ENCODE measurements at places on chromosomes 13 and 19.
A peak's percentile ranks its signal among the peaks of the same experiment; 100 is the strongest.

GRCh38 chr13:53143757-53144339, 115.2 kb downstream of the OLFM4 start:
- no peak for DNase-seq

GRCh38 chr19:33487901-33488800, 33.4 kb downstream of the PEPD start:
- DNase-seq = no peak

- no peak for DNase-seq
Observed at GRCh38 chr13:20714563-20715329, 11.2 kb downstream of the IL17D start.

GRCh38 chr13:33051632-33052031, 35.4 kb downstream of the KL start:
- no peak for DNase-seq

DNA sequence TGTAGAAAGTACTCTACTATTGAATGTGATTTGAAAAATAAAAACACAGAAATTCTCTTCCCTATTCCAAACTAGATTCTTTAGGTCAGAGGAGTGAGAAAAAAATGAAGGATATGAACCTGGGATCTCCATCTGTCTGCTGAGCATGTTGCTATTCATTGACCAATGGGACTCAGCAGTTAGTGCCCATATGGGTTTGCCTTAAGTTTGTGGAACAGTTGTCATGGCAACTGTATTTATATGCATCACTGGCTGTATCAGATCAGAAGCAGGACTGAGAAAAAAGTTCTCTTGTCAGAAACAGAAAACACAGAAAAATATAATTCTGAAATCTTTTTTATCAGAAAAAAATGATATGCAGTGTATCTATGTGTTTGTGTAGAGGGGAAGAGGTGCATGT, 73.3 kb upstream of the ATXN8OS start:
- DNase-seq = no peak

DNA sequence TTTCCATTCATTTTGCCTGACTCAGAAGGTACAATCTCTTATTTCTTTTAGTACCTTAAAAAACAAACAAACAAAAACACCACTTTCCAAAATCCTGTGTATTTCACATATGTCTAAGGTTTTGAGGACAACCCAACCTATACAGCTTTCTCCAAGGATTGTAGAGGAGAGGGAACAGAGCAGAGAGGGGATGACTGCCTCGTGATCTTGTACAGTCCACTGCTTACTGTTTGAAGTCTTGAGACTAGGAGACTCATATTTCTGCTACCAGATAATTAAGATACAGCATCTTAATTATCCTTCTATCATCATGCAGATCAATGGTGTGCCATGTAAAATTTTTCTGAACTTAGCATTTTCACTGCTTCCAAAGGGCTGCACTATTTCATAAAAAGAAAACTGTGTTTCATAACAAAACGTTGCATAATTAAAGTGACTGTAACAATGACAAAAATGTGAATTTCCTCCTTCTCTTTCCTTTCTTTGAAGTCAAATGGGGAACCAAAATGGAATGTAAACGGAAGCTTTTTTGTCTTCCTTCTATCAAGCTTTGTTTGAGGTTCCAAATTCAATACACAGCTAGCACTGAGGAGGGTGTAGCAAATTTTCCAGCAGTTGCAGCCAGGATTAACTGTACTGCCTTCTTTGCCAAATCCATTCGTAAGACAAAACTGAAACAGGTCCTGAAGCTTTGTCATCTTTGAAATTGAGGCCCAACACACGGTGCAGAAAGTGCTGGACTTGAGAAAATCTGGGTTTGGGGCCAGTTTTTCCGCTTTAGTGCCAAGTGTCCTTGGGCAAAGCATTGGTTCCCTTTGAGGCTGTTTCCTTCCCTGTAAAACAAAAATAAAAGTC, 34.9 kb upstream of the RCBTB2 start:
- peak; percentile 49 for DNase-seq

GRCh38 chr13:70959035-70959775, 851.0 kb upstream of the KLHL1 start:
- DNase-seq = no peak

DNA sequence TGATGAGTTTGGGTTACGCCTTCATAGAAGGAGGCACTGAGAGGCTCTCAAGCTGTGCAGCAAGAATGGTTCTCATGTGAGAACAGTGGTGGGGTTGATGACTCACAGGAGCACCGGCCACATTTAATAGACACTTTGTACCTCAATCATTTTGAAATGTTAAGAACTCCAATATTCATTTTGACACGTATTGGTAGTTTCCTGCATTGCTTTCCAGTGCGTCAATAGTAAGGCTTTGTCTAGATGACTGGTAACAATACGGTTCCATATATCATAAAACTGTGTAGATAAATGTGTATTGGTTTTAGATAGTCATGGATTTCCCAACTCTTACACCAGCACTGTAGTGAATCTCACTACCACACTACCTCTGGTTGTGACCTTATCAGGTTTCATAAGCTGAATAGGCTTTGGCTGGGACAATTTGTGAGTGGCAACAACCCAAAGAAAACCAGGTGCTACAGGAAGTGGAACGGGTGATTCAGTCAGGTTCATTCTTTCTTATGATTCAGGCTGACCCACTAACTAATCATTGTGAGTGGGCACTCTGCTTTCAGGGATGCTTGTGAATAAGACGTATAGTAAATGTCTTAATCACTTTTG, 362.6 kb downstream of the KLF5 start:
- DNase-seq = no peak

DNA sequence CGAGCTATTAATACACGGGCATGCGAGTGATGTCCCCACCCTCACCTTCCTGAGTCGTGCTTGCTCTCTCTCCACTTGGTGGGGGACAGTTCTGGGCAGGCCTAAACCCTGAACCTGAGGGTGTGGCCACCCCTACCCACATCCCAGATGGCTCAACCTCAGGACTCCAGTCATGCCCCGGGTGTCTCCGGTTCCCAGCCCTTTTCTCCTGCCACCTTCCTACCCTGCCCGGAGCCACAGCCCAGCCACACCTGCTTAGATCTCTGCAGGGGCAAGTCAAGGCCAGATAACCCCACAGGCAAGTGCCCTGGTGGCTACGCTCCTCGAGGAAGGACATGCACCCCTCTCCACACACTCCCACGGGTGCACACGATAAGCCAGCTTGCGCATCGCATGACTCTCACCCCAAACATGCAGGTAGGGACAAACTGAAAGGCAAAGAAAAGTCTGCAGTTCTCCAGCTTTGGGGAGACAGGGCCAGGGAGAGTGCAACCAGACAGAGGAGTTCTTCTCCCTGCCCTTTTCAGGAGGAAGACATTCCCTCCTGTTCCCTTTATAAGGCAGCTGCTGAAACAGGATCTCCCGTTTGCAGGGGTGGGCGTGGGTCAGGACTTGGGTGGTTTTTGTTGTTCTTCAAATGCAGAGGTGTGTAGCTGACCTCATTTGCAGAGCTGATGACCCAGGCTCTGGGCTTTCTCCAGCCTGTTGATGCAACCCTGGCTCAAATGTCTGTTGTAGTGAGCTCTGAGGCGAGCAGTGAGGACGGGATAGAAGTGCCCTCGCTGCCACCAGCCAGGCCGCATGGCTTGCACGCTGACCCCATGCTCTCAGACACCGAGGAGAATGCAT, 88.6 kb downstream of the DPF1 start:
- DNase-seq = no peak

DNA sequence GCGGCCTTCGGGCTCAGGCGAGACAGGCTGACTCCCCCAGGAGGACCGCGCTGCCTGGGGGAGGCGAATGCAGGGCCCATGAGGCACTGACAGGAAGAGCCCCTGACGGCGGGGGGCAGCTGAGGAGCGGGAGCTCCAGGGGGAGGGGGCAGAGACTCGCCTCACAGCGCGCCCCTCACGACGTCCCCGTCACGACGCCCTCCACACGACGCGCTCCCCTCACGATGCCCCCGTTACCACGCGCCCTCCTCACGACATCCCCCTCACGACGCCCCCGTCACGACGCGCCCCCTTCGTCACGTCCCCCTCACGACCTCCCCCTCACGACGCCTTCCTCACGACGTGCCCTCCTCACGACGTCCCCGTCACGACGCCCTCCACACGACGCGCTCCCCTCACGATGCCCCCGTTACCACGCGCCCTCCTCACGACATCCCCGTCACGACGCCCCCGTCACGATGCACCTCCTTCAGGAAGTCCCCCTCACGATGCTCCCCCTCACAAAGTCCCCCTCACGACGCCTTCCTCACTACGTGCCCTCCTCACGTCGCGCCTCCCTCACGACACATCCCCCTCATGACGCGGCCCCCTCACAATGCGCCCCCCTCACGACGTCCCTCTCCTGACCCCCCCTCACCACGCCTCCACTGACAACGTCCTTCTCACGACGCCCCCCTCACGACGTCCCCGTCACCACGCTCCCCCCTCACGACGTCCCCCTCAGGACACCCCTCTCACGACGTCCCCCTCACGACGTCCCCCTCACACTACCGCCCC, 99.6 kb downstream of the ING1 start:
- no peak for DNase-seq

GRCh38 chr19:1177322-1178114, 3.5 kb upstream of the SBNO2 start:
- DNase-seq = peak; percentile 13

DNA sequence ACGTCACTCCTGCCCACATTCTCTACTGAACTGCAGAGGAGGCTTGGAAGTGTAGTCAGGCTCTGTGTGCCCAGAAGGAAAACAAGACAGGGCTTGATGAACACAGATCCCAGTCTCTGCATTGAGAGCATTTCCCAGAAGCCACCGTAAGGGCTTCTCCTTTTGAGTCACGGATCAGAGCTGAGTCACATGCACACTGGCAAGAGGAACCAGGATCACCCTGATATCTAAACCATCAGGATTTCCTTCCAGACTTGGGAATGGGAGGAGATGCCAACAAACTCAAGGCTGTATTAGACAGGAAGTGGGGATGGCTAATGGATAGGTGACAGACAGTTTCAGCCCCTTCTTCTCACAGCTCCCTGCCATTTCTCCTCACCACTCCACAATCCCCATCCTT, 17.7 kb upstream of the FBXO17 start:
- no peak for DNase-seq

GRCh38 chr19:18279516-18280246, 1.7 kb downstream of the JUND start:
- peak; percentile 90 for DNase-seq

Data from Kasumi-1 (cell line).